ENCODE measurements at places on chromosomes 6 and 20.

GRCh38 chr6:145367149-145367548, 368.2 kb downstream of the EPM2A start:
- DNase-seq, result no peak

DNA sequence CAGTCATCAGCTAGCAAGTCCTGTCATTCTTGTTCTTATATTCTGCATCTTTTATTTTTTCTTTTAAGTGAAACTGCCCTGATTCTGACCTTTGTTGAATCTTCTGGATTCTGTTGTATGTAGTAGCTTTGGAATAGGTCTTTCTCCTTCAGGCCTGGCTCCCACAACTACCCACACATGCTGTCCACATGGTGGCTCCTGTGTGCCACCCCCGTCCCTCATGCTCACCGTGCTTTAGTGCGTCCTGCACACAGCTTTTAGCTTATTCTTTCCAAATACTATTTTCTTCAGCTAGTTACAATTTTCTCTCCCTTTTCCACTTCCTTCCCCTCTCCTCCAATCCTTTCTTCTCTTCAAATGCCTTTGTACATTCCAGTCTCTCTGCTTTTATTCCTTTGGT, 61.8 kb downstream of the CTNNBL1 start:
- DNase-seq, result no peak

GRCh38 chr6:152598901-152599537, 38.1 kb downstream of the SYNE1 start:
- no peak for DNase-seq

GRCh38 chr6:31131595-31131994, 7.3 kb downstream of the PSORS1C2 start:
- DNase-seq, result no peak

- DNase-seq, result no peak
These were observed 59.6 kb upstream of the LAMP5 start for GRCh38 chr20:9454791-9455190.

DNA sequence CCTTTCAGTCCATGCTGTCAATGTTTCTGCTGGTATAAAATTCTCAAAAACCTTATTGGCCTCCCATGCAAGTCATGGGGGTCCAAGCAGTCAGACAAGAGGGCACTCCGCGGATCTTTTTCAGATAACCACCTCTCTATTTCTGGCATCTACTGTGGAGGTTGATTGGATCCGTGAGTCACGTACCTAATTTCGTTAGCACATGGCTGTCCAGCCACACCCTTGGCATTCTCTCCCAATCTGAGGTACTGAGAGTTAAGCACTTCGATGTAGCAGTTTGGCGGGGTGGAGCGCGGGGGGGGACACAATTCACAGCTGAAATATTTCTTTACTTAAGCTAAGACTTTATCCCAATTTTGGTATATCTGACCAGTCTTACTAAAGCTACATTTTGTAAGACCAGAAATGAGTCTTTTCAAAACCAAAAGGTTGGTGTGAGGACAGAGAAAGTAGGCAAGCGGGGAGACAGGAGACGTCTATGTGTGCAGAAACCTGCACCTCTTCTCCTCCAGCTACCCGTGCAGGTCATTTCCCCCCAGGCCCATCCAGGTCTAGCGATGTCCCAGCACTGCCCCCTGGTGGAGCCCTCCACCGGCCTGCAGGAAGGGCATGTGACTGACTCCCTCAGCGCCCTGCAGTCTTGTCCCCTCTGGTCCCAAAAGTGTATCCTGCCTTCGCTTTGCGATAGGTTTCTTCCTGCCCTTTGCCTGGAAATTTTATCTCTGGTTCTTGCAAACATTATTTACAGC, 113.1 kb downstream of the ADAT2 start:
- peak; percentile 39 for DNase-seq

- DNase-seq, result no peak
These were observed 85.6 kb downstream of the TRERF1 start for GRCh38 chr6:42366011-42366705.

DNA sequence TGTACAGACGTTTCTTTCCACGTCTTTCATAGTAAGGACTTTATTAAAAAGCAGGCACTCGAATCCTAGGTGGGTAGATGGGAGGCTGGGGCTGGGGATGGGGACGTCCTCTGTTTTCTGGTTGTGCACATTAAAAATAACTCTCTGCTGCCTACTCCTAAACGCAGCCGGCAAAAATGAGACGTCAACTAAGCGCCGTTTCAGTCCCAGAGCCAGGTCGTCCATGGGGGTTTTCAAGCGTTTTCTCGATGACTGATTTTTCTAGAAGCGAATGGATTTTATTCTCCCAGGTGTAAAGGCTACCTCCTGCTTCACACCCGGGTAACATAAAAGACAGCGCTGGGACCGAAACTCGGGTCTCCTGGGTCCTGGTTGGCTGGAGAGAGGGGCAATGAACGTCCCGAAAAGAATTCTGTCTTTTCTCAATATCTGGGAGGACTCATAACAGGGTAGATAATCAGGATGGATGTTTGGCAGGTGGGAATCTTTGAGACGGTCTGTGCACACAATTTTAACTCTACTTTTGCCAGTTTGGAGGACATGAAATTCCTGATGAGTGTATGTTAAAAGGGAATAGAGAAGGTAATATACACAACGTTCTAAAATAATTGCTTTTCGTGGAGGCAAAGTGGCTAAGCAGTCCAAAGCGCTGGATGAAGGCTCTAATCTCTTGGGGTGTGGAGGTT, 25.2 kb downstream of the GPX6 start:
- no peak for DNase-seq

GRCh38 chr6:151325075-151326050, 66.0 kb downstream of the ZBTB2 start:
- no peak for DNase-seq

- no peak for DNase-seq
These were observed 7.5 kb upstream of the TBX18 start for GRCh38 chr6:84771756-84772356.

GRCh38 chr20:47748823-47749222, 36.5 kb downstream of the SULF2 start:
- DNase-seq, result no peak

- no peak for DNase-seq
These were observed at the start of gene HIVEP1 for GRCh38 chr6:12012038-12012557. Gene HIVEP1 (plus strand): TSS chr6:12012312. CDS start chr6:12015629, 3,317 bp downstream.

DNA sequence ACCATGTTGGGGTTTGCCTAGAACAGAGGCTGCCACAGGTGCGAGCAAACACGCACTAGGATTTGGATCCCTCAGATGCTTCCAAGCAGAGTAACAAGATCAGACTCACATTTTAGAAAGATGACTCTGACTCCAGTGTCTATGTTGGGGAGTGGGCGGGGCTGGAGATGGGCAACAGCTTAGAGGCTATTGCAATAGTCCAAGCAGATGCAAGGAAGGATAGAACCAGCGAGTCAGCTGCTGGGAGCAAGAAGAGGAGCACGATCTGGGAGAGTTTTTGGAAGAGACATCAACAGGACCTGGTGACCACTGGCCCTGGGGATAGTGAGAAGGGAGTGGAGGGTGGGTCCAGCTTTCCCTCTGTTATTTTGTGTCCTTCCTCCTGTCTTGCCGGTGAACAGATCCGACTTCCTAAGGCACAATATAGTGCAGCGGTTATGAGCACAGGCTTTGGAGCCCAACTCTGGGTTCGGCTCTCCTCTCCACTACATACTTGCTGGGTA, 52.7 kb downstream of the FGD2 start:
- DNase-seq, result no peak

GRCh38 chr6:75402296-75402695, 91.3 kb downstream of the FILIP1 start:
- DNase-seq, result no peak

DNA sequence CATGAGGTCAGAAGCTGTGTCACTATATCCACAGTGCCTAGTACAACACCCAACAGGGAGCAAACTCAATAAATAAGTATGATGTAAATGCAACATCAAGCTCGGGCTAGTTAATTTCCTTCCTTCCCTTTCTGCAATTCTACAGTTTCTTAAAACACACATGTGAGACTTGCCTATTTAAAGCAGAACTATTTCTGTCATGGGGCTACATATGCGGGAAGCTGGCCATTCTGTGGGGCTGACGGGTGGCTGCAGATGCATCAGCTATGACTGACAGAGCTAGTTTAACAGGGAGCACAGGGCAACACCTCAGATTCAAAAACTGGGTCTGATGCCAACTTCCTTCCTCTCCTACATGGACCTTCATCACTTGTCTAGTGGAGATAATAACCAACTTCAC, 118.1 kb upstream of the ENPP5 start:
- DNase-seq, result no peak

- DNase-seq, result no peak
These were observed 6.3 kb downstream of the OXT start for GRCh38 chr20:3077618-3078134.

GRCh38 chr6:161406646-161407045, 132.8 kb upstream of the AGPAT4 start:
- DNase-seq, result no peak

- no peak for DNase-seq
These were observed 866.1 kb upstream of the ADGRB3 start for GRCh38 chr6:67768972-67769371.

- no peak for DNase-seq
These were observed 10.6 kb downstream of the PDSS2 start for GRCh38 chr6:107448776-107449175.

DNA sequence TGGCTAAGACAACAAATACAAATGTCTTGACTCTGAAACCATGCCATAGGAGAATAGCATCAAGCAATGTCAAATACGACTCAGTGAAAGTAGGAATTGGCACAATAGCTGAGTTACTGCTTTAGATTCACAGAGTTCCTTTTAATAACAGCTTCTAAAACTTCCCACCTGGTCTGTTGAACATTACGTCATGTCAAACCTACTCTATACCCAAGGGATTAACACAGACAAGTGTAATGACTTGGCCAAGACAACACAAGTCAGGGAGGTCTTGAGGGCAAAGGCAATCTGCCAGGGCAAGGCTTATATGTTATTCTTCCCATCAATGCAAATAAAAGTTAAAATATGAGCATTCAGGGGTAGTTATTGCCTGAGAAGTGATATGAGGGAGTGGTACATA, 265.1 kb upstream of the PRDM1 start:
- no peak for DNase-seq

- no peak for DNase-seq
These were observed 188.3 kb downstream of the SASH1 start for GRCh38 chr6:148530976-148531375.

- no peak for DNase-seq
These were observed 120.1 kb upstream of the TCF21 start for GRCh38 chr6:133768656-133769295.

GRCh38 chr6:111677249-111677990, 71.7 kb upstream of the TRAF3IP2 start:
- no peak for DNase-seq

DNA sequence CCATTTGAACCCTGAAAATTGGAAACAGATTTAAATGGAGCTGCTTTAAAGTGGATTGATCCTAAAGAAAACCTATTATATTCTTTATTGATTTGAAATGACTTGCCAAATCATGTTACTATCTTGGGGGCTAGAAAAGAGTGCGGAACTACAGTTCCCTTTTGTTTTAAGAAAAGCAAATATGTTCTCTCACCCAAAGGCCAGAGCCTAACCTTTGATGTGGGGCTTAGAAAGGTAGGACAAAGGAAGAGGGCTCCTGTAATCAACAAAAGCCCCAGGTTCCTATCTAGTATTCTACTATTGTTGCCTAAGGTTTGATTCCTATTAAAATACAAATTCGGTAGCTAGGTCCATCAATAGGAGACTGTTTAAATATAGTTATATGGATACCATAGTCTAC, 100.8 kb upstream of the BEND6 start:
- DNase-seq, result no peak

- no peak for DNase-seq
These were observed 39.3 kb upstream of the KHDC1 start for GRCh38 chr6:73302339-73302738.

DNA sequence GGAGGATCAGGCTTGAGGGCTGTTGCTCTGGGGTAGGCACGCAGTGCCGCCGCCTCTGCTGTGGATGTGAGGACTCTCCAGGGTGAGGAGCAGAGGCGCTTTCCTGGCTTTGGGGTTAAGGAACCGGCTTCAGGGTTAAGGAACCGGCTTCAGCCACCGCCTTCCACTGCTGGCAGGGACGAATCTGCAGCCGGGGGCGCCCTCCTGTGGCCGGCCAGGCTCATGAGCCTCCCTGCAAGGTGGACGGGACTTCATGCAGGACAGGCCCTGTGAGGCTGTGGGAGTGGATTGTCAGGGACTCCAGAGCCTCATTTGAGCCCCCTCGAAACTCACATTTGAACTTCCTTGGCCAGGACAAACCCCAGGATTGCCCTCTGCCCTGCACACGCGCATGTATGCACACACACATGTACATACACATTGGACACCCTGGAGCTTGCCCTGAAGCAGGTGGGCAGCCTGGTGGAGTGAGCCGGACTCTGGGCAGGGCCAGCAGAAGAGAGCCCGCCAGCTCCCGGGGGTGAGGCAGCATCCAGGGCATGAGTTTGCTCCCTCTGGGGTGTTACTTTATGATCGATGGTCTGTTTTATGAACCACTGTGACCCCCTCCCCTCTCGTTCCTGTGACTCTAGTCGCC, 146.9 kb downstream of the PHACTR3 start:
- no peak for DNase-seq

DNA sequence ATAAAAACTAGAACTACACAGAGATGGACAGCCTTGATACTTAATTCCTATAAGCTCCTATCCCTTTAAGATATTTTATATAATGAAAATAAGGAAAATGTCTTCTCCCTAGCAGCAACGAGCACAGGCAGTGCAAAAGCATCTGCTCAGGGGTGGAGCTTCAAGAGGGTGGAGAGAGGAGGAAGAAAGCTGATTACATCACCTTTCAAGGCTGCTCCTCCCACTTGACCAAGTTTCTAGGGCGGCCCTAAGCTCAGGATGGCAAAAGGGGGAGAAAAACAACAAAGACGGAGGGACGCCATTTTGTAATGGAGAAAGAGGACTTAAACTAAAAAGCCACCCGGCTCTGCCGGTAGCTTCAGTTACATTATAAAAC, 2.2 kb downstream of the PPP1R10 start:
- peak; percentile 94 for DNase-seq

DNA sequence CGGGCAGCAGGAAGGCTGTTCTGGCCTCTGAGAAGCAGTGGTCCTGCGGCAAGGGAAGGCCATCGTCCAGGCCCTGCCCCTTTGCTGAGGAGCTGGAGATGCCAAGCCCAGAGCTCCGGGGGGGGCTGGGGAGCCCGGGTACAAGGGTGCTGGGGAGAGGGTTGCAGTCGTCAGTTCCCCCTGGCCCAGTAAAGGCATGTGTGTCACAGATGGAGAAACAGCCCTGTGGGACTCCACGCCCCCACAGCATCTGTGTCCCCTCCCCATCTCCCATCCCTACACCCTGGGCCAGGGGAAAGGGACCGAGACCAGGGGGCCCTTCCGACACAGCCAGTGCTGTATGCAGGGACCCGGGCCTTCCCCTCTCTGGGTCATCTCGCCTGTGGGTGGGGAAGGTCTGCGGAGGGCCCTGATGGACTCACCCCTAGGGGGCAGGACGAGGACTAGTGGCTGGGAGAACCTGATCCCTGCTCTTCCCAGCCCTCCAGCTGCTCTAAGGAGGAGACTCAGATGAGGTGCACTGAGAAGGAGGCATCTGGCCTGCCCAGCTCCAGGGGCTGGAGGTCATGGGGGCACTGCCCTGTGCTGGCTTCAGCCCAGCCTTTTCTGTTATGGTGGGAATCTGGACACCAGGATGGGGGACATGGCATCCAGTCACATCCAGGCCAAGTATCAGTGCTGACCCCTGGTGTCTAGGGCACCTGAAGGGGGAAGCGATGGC, 609 bp downstream of the MYL9 start:
- no peak for DNase-seq

All from CD4-positive, alpha-beta T cell treated with Interleukin-15 for 4 hours (primary cell).